ENCODE measurements at places on chromosomes 7 and 10. TPM values are rescaled to one million over a fixed set of nuclear protein-coding genes. Genes with fewer than 3 reads are reported as not detected.

- no peak for DNase-seq
These were observed 13.9 kb downstream of the KLHDC10 start for GRCh38 chr7:130084037-130084875.

GRCh38 chr7:159025161-159025779, 119.4 kb downstream of the VIPR2 start:
- DNase-seq, result peak; percentile 62

- no peak for DNase-seq
These were observed 195.8 kb downstream of the RELN start for GRCh38 chr7:103793614-103794013.

- no peak for DNase-seq
These were observed 74.5 kb downstream of the CAMK1D start for GRCh38 chr10:12423896-12424295.

GRCh38 chr10:26696786-26697162, 727 bp upstream of the PDSS1 start:
- no peak for DNase-seq

DNA sequence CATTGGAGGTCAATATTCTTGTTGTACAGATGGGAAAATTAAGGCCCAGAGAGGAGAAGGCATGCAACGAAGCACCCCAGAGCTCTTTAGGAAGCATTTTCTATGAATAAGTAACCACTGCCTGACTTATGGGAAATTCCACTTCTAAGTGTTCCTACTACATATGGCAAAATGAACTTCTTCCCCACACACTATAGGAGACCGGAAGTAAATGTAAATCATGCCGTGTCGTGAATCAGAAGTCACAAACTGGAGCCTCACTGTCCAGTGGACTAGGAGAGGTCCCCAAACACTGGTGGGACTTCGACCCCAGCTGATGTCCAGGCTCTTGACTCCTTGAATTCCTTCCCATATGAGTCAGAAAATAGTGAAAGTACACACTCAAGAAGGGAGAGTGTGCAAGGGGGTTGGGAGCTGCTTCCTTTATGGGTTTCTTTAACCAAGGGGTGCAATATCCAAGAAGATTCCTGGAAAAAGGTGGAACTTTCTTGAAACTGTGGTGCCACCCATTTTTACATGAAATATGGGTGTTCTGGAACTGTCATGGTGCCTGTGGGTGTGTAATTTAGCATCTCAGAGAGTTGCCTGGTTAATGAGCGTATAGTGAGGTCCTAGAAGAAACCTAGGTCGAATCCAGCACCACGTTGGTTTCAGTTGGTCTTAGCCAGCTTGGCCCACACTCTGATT, 6.7 kb downstream of the RASSF4 start:
- DNase-seq, result no peak

DNA sequence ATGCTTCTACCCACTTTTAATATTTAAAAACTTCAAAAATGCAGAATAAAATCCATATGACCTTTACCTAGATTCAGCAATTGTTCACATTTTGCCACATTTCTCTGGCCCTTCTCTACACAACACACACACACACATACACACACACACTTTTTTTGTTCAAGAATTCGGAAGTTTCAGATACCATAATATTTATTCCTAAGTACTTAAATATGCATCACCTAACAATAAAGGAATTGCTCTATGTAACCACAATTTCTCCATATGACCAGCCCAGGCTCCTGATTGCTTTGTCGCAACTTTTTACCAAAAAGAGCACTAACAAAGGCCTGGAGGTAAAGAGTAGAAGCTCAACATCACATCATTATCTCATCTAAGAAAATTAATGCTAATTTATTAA, 106.6 kb downstream of the FAS start:
- DNase-seq, result no peak

GRCh38 chr7:89183712-89184111, 388.2 kb upstream of the TEX47 start:
- DNase-seq, result no peak

DNA sequence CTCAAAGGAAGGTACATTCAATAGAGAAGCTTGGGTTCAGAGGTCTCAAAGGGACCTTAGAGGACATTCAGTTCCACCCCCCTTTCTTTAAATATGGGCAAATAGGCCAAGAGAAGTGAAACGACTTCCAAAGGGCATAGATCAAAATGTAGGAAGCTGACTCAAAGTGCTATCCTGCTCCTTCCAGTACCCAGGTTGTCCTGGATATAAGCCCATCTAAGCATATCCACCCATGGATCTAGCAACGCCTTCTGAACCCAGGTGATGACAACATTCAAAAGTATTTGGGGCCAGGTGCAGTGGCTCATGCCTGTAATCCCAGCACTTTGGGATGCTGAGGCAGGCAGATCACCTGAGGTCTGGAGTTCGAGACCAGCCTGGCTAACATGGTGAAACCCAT, 5.3 kb downstream of the ATXN7L1 start:
- DNase-seq, result no peak

DNA sequence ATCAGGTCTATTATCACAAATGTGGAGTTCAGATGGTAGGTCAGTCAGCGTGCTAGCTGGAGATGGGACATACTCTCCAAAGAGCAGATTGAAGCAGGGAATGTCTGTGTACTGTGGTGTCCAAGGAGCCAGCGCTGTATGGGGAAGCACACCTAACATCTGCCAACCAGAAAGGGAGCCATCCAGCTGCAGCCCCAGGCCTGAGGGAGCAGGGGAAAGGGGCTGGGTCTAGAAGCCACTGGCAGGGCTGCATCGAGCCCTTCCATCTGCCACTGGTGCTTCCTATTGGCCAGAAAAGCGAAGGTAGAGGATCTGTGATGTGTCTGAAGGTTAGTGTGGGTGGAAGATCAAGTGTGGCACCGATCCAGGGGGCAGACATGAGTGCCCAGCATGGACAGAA, 8.0 kb upstream of the RAMP3 start:
- DNase-seq, result peak; percentile 62

- DNase-seq, result no peak
These were observed 20.3 kb upstream of the IGF2BP3 start for GRCh38 chr7:23490357-23491135.

DNA sequence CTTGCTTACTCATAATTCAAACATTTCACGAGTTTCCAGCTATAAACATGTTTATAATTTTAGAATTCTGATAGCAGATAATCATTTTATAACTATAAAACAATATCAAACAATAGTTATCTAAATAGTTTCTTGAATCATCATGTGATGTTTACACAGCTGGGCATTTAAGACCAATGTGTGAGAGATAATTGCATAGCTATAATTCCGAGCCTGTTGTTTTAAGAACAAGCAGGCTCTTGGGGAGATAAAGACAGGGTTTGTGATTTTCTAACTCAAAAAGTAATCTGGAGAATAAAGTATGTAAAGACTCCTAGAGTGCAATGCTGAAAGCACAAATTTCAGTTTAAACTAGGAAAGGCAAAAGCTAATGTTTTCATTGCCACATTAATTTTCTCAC, 331.2 kb downstream of the LRRTM3 start:
- DNase-seq, result no peak

CALCR gene
- total RNA-seq, result not detected

PNLIPRP1 gene
- total RNA-seq, result 1.1 TPM

WNT8B gene
- not detected for total RNA-seq

TYW1B gene
- 1.6 TPM for total RNA-seq
